Esophagus mucosa (tissue), 1 donor: ENCODE measurements at places on chromosomes 11 and 22.
A peak's percentile ranks its signal among the peaks of the same experiment; 100 is the strongest.

GRCh38 chr22:30158744-30159500, 78.7 kb downstream of the HORMAD2 start:
- ATAC-seq, result no peak

DNA sequence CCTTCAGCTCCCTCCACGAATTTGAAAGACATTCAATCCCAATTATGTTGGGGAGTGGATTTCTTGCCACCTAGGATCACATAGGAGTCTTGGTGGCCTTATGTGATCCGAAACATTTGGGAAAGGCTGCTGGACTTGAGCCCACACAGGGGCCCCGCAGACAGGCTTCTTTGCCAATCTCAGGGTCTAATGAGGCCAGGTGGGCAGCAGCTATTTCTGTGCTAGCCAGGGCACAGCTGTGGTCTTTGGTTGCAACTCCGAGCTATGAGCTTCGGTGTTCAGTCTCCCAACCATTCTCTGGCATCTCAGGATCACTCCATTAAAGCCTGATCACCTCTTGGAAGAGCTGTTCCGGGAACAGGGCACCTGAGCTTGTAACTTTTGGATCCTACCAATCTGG, 84.4 kb downstream of the TP53I11 start:
- ATAC-seq, result no peak

DNA sequence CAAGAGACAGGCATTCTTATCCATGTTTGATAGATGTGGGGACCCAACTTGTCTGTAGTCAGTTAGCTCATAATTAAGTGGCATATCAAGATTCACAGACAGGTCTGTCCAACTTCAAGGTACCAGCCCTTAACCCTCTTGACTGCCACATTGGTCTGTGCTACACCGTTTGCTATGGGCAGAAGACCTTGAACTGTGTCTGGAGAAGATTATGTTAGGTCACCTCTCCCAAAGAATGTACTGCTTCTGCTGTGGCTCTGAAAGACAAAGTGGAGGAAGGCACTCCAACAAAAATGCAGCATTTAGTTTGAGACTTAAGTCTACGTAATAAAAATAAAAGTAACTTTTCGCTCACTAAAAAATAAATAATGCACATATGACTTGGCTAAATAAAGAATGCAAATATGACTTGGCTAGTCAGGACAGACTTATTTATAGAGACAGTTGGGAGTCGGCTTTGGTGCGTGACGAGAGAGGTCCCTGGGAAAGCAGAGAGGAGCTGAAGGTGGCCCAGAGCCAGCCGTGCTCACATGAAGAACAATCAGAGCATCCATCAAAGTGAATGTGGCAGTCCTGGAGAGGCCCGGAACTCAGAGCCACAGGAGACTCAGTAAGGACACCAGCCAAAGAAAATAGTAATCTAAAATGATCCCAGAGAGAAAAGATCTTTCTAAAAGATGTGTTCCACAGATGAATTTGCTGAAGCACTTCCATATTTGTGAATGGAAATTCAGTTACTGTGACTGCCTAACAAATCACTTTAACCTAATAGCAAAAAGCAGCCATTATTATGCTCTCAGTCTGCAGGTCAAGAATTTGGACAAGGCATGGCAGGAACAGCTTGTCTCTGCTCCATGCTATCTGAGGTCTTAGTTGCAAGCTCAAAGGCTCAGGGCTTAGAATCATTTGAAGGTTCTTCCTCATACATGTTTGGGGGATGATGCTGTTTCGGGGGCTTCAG, 35.0 kb downstream of the CWC15 start:
- ATAC-seq, result peak; percentile 32

DNA sequence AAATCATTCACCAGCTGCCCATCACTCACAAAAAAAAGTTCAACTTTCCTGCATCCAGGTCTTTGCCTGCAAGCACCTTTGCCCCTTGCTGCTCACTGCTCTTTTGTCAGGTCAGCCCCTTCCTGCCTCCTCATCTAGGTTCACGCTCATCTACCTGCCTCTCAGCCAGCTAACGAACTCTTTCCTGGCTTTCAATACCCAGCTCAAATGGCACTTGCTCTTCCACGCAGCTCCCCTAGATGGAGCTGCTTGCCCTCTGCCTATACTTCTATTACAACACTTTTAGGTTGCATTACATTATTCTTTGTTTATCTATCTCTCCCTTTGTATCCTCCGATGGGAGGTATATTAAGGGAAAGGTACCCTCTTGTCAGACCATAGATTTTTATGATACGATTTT, 78.9 kb upstream of the TBCEL start:
- ATAC-seq, result no peak

GRCh38 chr11:117632306-117632705, 164.7 kb downstream of the DSCAML1 start:
- ATAC-seq, result no peak

- no peak for ATAC-seq
Observed at GRCh38 chr22:24564376-24565058, 8.7 kb downstream of the SNRPD3 start.

DNA sequence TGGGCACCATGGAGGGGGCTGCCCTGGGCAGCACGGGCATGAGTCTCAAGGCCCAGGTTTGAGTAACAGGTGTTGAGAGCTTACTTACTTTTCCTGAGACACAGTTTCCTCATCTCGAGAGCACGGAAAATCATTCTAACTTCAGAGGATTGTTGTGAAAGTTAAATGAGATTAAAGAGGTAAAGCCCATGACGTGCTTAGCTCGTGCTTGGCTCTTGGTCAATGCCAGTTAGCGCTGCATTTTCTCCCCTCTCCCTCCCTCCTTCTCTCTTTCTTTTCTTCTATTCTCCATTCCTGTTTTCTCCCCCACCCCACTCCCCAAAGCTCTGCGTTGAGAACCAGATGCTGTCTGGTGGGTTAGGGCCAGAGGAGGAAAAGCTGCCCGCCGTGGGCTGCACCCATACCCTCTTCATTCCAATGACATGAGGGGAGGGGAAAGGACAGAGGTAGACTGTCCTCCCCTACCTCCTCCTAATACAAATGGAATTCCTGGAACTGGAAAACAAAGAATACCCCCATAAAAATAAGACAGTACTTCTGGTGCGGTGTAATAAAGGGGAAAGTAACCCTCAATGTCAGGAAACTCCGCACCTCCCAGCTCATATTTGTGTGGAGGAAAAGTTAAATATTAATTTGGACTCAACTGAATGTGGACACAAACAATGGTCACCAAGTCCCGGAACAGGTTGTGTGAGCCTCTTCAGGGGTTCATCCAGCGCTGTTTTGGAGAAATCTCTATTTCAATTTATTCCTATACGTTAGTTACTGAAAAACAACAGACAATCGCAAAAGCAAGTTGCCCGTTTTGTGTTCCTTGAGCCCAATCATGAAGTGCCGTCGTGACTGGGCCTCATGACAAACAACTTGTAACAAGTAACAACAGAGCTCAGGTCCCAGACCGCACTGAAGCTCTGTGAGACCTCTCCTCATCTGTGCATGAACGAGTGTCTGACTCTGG, 54.8 kb upstream of the B3GAT1 start:
- ATAC-seq, result no peak

GRCh38 chr11:10004526-10005113, 289.4 kb downstream of the SBF2 start:
- no peak for ATAC-seq

DNA sequence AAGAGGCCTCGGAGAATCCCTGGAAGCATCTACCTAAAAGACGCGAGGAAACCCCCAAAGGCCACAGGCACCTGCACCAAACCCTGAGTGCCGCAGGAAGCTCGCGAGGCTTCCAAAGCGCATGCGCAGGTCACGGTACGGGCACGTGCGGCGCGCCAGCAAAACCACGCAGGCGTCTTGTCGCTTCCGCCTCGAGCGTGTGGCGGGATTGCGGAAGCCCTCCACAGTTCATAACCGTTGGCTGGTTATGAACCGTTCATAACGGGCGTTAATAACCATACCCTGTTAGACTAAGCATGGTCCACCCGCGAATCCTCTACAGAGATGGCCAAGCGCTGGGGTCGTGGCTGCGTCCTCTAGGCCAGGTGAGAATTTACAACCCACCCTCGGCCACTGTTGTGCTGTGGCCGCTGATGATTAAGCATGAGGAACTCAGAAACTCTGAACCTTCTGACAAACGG, 46.4 kb downstream of the MORC2 start:
- ATAC-seq, result peak; percentile 44

- ATAC-seq, result no peak
Observed at GRCh38 chr11:32343325-32344008, 91.9 kb downstream of the WT1 start.

DNA sequence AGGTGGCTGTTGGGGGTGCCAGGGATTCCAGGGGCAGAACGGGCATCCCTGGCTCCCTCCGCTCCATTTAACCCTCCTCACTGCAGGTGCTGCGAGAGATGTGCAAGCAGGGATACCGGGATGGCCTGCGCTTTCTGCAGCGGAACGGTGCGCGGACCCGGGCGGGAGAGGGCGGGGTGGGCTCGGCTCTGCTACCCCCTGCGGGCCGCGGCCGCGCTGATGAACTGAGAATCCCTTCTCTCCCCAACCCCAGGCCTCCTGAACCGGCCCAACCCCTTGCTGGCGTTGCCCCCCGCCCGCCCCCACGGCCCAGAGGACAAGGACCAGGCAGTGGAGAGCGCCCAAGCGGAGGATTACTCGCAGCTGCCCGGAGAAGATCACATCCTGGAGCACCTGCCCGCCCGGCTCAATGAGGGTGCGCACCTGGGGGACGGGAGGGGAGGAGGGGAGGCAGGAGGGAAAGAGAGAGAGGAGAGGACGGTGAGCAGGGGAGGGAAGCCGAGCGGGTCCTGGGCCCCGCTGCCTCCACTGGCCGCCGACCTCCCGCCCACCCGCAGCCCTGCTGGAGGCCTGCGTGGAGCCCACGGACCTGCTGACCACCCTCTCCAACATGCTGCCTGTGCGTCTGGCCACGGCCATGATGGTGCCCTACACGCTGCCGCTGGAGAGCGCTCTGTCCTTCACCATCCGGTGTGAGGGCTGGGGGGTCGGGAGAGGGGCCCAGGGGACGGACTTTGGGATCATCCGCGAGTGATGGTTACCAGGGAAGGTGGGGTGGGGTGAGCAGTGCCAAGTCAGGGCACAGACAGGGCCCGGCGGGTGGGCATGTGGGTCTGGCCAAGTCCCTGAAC, 4.1 kb upstream of the CRACR2B start:
- ATAC-seq, result no peak

- ATAC-seq, result no peak
Observed at GRCh38 chr11:76863196-76863777, 2.6 kb downstream of the ACER3 start.

DNA sequence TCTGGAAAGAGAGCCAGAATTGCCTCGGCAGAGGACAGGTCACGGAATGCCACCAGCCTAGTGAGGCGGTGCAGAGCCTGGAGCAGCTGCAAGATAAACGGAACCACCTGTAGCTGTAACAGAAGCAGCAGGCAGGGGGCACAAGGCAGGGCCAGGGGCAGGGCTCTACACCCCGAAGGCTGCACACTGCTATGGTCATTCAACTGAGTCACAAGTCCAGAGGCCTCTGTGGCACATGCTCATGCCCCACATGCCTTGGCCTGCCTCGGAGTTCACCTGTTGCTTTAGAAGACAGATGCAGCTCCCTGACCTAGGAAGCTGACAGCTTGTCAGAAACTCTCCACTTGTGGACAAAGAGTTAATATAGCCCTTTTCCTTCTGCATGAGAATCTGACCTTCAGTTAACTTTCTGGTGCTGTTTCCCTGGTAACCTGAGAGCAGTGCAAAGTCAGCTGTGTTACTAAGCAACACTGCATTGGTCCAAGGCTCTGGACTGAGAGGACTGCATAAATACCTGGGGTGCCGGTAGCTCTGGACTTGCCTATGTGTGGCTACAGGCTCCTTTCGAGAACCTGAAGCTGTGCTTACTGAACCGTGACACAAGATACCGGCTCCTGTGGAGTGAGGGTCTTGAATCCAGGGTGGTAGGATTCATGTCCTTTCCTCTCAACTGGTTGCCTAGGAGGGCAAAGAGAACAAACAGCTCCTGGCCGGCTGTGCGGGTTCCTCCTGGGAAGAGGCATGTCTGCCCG, 10.5 kb downstream of the COMMD9 start:
- no peak for ATAC-seq

GRCh38 chr11:1876361-1877063, 15.2 kb downstream of the PRR33 start:
- ATAC-seq, result peak; percentile 34

GRCh38 chr11:46047520-46047919, 73.7 kb downstream of the PHF21A start:
- ATAC-seq, result peak; percentile 86

DNA sequence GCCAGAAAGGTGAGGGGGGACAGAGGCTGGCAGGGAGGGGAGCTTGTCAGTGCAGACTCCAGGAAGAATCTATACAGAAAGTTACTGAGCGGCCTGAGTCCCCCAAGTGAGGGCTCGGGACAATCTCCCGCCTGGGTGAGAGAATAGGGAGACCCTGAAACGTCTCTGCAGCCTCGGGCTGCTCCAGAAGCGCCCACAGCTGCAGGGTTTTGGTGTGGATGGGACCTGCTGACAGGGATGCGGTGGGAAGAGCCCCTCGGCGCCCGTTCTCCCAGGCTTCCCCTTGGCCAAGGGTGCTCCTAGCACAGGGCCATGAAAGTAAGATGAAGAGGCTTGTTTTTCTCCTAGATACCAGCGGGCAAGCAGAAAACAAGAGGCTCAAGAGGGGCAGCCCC, 743 bp upstream of the RCE1 start:
- ATAC-seq, result peak; percentile 0

DNA sequence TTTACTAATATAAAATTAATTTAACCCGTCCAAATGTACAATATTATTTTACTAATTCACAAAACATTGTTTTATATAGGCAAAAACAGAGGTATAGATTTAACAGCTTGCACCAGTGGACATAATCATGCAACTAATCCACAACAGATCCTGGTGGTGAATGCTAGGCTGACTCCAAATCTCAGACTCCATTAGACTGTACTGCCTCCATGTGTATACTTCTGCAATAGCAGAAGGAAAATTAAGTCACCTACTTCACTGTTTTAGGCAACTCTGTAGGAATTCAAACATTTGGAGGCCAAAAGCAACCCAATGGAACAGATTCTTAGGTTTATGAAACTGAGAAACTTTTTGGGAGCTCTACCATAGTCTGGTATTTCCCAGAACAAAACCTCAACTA, 30.0 kb upstream of the RAB39A start:
- peak; percentile 80 for ATAC-seq

GRCh38 chr11:82899957-82900276, 313 bp downstream of the PRCP start:
- ATAC-seq, result no peak

DNA sequence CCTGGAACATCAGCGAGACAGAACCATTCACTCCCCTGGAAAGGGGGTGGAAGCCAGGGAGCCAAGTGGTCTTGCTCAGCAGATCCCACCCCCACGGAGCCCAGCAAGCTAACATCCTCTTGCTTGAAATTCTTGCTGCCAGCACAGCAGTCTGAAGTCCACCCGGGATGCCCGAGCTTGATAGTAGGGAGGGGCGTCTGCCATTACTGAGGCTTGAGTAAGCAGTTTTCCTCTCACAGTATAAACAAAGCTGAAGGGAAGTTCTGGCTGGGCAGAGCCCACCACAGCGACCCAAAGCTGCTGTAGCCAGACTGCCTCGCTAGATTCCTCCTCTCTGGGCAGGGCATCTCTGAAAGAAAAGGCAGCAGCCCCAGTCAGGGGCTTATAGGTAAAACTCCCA, 764.8 kb upstream of the LUZP2 start:
- no peak for ATAC-seq

DNA sequence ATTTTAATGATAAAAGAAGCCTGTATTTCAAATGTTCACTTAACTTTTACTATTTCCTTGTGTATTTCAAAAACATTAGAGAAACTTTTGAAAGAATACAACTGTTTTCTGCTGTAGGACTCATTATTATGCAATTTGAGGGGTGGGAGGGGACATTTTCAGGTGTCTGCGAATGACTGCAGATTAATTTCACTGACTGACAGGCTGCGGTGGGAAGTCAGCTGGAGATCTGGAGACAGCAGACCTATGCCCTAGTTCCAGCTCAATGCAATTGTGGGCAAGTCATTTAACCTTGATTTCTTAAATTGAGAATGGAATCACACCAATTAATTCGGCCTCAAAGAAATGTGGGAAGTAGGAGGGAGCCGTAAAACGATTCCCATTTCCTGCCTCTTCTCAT, 128.7 kb downstream of the ARL14EP start:
- no peak for ATAC-seq
